ENCODE measurements at places on chromosomes 12 and 14.

- peak; percentile 64 for DNase-seq
These were observed at the start of gene ANKRD52 for GRCh38 chr12:56258068-56258819. ANKRD52 (minus strand) TSS chr12:56258384; CDS start chr12:56258269, 115 bp downstream.

GRCh38 chr12:121724925-121725324, 12.4 kb downstream of the TMEM120B start:
- no peak for DNase-seq

DNA sequence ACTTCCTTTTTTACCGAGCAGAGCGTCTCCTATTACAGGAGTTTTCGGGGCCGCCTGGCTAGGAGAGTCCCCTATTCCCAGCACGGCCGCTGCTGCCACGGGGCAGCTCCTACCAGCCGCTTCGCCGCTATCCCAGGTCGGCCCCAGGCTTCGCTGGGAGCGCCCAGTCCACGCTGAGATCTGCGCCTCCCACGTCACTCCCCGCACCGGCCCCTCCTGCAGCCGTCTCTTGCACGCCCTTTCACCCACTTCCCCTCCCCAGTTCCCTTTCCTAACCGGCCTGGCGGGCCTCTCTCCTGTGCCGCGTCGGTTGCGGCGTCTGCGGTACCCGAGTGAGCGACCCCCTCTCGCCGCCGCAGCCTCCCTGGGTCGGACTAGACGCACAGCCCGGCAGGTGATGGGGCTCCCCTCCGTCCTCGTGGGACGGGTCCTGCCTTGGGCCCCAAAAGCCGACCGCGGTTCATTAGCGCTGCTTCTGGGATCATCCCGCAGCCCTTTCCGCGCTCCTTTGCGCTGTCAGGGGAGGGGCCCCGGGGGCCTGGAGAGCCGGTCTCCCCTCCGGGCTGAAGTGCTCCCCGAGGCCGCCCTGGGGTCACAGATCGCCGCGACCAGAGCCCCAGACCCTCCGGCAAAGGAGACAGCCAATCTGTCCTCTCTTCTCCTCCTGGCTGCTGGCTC, 1318.4 kb downstream of the TMEM121 start:
- peak; percentile 60 for DNase-seq

GRCh38 chr12:79236920-79237319, 372.3 kb downstream of the SYT1 start:
- no peak for DNase-seq

- DNase-seq = peak; percentile 49
These were observed 5.8 kb downstream of the CCNB1IP1 start for GRCh38 chr14:20327005-20327869.

DNA sequence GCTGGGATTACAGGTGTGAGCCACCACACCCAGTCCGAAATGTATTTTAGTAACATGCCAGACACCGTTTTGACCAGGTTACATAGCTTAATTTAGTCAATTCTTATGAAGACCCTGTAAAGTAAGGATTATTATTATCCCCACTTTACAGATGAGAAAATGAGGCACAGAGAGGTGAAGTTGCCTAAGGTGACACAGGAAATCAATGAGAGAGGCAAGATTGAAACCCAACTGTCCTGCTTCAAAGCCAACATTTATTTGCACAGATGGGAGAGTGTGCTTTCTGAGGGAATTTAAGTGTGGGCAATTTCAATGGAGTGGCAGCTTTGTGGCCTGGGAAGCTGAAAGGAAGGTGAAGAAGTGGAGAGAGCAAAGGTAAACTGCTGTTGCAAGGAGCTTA, 19.1 kb upstream of the EPS8 start:
- no peak for DNase-seq

- DNase-seq = no peak
These were observed 379.7 kb upstream of the DDHD1 start for GRCh38 chr14:53532853-53533252.

- DNase-seq = no peak
These were observed 172.7 kb upstream of the PARP11 start for GRCh38 chr12:4045786-4046494.

- no peak for DNase-seq
These were observed 99.8 kb upstream of the DIO2 start for GRCh38 chr14:80310938-80311750.

GRCh38 chr12:53550595-53550994, 43.3 kb upstream of the NPFF start:
- DNase-seq = no peak

DNA sequence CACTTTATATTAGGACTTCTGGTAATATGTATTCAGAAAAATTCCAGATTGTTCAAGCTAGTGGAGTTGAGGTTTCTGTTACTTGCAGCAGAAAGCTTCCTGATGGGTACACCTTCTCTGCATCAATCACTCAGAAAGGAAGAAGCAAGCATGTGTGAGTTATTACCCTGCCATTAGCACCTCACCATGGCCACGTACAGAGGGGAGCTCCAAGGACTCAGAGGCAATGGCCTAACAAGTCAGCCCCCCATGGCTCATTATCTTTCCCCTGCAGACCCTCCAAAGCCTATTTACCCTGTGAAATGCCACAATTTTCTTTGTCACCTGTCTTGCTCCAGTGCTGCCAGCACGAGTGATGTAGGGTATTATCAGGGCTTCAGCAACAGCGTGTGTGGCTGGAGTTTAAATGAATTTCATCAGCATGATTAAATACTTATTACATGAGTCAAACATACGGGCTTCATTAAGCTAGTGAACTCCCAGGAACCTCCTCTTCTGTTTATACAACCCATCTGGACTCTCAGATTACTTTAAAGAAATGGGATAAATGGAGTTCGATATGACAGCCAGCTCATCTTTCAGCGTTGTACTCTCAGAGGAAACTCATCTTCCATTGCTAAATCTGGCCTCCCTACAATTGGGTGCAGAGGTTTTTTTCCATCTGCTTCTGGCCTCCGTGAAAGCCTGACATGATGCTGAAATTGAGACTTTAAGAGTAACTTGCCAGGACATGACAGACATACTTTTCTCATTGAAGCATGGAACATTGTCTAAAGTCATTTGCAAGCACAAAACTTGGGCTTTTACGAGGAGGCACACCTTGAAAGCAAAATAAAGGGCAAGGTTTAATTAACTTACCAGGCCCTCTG, 135.9 kb downstream of the TMEM30B start:
- peak; percentile 96 for DNase-seq

DNA sequence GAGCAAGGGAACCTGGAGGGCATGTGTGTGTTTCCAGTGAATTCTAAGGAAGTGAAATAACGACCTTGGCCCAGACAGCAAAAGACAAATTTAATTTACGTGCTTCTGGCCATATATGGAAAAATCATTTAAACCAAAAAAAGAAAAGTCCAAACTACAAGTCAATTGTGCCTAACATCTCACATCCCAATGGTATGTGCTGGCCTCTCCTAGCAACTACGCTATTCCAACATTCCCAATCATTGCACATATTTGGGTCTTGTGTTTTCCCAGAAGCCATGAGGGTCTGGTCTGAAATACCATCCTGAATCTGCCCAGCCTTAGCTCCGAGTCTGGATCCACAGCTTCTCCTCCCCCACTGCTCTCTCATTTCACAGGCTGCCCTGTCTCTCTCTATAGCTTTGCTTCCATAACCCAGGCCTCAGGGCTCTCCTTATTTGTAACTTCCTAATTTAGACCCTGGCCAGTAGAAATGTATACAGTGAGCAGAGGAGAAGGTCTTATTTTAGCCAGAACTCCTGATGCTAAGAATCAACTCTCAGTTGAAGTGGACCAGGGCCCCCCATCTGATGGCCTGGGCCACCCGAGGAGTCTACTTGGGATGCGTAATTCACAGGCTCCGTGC, 224.6 kb downstream of the ANO2 start:
- DNase-seq = no peak

- no peak for DNase-seq
These were observed 8.9 kb upstream of the FAIM2 start for GRCh38 chr12:49912345-49913255.

DNA sequence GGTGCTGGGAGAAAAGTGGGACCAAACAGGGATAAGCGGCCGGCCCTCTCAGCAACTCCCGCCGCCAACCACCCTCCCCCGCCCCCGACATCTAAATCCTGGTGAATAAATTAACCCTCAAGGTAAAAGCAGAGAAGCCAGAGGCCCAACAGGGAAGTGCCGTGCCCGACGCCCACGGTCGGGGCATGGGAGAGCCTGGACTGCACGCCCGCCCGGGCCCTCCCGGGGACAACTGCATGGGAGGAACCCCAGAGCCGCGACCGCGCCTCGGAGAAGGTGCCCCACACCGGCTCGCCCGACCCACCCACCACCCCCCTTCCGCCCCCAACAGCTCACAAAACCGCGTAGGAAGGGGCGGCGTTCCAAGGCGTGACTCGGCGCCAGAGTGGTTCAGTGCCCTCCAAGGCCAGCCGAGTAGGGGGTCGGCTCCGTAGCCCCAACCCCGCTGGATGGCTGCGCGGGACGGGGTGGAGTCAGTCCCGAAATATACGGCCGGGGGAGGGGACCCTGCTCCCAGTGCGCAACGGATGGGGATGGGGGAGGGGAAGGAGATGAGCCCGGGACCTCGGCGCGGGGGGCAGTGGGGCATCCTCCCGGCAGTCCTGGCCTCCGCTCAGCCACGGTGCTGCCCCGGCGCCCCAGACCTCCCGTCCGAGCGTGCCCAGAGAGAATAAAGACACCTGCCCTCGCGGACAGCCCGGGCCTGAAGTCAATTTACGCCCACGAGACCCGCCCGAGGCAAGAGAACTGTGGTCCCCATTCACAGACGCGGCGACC, 732 bp downstream of the SLC25A29 start:
- DNase-seq = peak; percentile 70

GRCh38 chr12:124053851-124054250, 80.8 kb downstream of the ZNF664 start:
- peak; percentile 49 for DNase-seq

DNA sequence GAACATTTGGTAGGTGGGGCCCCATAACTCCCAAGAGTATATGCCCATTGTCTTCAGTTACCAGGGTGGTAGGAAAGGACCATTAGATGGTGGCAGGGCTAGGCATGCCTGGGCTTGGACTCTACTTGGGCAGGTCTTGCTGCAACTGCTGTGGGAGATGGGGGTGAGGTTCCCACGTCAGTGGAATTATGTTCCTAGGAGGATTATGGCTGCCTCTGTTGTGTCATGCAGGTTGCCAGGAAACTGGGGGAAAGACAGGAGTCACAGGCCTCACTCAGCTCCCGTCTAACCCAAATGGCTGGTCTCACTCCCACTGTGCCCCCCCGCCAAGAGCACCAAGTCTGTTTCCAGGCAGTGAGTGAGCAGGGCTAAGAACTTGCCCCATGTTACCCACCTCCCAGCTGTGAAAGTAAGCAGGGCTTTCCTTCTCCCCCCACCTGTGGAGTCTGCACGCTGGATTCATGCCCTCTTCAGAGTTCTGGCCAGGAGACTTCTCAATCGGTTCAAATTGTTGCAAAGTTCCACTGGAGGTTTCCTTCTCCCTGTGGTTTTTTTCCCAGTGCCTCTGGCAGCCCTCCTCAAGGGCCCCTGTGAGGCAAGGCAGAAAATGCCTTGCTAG, 337.5 kb downstream of the CCDC91 start:
- no peak for DNase-seq

GRCh38 chr12:25245491-25245890, 5.2 kb downstream of the KRAS start:
- DNase-seq = no peak

DNA sequence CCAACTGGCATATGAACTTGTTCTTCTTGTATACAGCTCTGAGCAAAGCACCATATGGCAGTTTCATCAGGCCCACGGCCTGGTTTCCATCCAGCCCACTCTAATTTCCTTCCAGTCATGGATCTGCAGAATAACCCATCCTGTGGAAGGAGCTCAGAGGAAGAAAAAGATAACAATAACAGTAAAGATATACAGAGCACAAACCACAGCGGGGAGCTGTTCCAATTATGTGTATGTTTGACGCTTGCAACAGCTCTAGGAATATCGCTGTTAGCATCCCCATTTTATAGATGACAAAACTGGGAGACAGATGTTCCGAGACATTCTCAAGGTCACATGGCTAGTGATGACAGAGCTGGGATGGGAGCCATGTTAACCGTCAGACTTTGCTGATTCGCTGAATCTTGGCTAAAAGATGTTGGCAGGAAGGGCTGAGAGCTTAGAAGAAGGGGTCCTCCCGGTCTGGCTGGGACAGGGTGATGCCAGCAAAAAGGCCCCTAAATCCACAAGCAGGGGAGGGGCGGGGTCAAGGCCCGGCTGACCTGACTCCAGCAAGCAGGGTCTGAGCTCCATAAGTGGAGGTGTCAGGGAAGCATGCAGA, 34.4 kb upstream of the CIPC start:
- DNase-seq = no peak

DNA sequence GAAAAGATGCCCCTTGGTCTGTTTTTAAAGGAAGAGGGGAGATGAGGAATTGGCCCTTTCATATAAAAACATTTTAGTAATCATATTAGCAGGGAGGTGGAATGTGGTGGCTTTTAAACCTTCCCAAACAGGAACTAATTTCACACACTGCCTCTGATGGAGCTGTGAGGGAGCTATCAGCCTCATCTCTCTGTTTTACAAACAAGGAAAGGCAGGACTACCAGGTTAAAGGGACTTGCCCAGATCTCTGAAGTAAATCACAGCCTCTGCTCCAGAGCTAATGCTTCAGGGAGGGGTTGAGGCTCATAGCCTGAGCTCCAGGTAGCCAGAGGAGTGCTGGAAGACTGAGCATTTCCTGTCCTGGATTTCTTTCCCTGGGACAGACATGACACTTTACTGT, 1.1 kb upstream of the BMP4 start:
- DNase-seq = no peak

- DNase-seq = no peak
These were observed 1.5 kb downstream of the STYK1 start for GRCh38 chr12:10672231-10672868.

DNA sequence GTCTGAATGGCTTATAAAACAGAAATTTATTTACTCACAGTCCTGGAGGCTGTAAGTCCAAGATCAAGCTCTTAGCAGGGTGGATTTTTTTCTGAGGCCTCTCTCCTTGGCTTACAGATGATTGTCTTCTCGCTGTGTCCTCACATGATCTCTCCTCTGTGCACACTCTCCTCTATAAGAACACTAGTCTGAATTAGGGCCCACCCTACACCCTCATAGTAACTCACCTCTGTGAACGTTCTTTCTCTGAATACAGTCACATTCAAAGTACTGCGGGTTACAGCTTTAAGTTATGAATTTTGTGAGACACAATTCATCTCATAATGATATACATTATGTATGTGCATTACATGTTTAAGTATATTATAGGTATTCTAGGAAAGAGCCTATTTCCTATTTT, 135.7 kb upstream of the ATXN7L3B start:
- no peak for DNase-seq

DNA sequence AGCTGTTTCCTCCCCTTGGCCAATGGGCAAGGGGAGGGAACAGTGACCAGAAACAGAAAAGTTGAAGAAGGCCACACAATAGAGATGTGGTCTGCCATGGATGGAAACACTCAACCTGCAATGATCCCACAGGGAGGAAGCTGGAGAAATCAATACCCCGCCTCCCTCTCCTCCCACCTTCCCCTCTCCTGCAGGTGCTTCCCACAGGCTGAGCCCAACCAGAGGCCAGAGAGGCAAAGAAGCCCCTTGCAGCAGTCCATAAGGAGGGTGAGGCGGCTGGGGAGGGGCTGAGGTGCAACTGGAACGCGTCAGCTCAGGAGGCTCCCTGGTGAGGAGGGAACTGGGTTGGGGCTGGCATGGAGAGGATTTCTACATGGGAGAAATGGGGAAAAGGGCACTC, 84.0 kb downstream of the RNF34 start:
- DNase-seq = peak; percentile 44

Measured in NCI-H2107 (cell line).